Suppressor macrophage treated with lipopolysaccharide for 1 hour (primary cell): ENCODE measurements at places on chromosomes 16 and 17.

DNA sequence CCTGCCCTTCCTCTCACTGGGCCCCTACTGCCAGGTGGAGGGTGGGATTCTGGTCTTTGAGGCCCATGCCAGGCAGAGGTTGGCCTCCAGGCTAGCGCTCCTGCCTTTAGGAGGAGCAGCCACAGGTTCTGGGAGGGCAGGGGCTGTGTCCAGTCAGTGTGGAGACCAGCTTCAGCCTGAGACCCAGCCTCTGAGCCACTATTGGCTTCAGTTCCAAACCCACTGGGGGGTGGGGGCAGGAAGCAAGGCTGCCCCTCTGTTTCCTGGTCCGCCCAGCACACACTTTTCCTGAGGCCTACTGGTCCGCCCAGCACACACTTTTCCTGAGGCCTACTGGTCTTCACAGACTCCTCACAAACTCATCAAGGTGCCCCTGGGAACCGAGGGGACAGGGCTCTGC lies 16.4 kb downstream of the SLC5A10 start:
- no peak for DNase-seq

DNA sequence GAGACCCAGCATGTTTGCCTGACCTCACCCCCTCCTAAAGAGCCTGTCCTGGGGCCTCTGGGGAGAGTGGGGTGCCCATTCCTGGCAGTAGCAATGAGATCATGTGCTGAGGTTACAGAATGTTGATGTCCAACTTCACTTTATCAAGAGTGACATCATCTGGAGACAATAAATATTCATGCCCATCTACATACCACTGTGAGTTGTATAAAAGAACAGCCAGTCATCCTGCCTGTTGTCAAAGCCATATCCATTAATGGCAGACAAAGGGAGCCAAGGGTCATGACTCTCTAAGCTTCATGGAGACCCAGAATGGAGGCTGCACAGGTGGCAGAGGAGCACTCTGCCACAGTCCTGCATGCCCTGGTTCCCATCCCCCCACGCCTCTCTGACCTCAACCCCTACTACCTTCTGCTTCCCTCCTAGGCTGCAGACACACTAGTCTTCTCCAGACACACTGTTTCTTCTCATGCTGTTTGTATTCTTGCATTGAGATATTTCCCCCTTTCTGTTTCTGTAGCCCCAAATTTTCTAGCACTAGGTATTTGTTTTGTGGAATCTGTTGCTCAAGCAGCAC lies 27.1 kb downstream of the SHISA6 start:
- no peak for DNase-seq

DNA sequence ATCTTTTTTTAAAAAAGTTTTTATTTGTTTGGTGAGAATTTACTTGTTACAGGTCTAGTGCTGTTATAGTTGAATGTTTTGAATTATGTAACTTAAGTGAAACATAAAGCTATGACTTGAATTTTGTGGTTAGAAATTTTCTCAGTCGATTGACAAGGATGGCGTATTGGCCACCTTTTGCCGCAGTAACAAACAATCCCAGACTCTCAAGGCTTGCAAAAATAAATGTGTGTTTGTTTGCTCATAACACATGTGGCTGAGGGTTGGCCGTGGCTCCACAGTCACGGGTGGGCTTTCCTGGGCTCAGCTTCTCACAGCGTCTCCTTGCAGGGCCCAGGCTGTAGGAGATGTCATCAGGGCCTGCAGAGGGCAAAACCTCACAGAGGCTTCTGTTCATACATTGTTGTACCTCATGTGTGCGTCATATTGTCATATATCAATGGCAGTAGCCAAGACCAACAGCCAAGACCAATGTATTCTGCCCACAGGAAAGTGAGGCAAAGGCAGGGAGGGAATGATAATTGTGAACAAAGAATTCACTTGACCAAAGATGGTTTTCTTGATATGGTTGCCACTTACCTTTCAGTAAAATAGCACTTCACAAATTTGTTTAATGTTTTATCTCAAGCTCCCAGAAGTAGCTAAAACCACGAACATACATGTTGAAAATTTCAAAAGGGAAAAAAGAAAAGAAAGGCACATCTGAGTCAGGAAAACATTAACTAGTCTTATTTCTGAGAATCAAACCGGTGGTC lies 93.5 kb downstream of the WWOX start:
- DNase-seq, result no peak

DNA sequence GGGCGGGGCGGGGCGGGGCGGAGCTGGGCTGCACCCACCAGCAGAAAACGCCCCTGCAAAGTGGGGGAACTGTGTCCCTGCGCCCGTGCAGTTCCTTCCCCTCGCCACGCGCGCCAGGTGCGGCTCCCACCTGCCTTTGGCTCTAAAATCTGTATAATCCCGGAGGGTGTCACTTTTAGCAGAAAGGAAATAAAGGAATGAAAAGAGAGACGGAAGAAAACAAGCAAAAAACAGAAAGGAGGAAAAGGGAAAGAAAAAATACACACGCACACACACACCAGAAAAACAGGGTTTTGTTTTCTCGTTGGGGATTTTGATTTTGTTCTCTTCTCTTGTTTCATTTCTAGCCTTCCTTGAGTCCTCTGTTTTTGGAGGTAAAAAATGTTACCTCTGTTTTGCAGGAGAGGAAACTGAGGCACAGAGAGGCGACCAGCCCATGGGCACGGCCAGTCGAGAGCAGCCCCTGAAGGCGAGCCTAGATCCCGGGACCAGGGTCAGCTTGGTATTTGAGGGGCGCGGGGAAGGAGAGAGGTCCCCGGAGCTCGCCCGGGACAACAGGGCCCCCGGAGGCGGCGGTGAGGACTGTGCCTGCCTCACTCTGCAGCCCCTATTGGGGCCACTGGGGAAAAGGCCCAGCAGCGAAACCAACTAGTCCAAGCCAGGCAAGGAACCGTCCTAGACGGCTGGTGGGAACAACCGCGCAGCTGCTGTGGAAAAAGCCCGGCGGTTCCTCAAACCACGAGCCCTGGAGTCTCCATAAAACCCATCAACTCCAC lies 594 bp upstream of the CARHSP1 start:
- peak; percentile 25 for DNase-seq

GRCh38 chr16:65384441-65384840 lies 262.6 kb upstream of the CDH11 start:
- DNase-seq, result no peak

GRCh38 chr17:82876602-82877379 lies 37.0 kb upstream of the ZNF750 start:
- peak; percentile 56 for DNase-seq

DNA sequence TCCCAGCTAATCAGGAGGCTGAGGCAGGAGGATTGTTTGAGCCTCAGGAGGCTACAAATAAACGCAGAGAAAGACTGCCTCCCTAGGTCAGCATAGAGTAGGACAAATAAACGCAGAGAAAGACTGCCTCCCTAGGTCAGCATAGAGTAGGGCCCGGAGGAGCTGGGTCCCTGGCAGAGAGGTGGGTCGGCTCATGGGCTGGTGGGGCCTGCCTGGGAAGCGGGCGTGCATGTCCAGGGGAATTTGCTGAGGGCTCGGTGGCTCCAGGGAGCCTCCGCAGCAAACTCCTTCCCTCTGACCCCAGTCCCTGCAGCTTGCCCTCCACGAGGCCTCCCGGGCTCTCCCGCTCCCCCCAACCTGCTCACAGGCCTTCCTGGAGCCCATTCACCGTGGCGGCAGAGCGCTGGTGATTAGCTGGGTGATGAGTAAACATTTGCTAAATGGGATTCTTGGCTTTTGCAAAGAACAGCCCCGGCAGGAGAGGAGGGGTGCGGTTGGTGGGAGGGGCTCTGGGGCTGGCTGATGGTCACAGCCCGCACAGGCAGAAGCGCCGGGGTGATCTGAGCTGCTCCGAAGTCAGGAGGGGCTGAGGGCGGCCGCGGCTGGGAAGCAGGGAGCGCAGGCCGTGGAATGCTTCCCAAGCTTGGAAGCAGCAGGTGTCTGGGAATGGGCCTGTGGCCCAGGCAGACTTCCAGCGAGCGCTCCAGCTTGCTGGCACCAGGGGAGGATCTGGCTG lies 93.1 kb downstream of the RTN4RL1 start:
- no peak for DNase-seq

GRCh38 chr16:24424364-24424763 lies 115.0 kb upstream of the RBBP6 start:
- no peak for DNase-seq

DNA sequence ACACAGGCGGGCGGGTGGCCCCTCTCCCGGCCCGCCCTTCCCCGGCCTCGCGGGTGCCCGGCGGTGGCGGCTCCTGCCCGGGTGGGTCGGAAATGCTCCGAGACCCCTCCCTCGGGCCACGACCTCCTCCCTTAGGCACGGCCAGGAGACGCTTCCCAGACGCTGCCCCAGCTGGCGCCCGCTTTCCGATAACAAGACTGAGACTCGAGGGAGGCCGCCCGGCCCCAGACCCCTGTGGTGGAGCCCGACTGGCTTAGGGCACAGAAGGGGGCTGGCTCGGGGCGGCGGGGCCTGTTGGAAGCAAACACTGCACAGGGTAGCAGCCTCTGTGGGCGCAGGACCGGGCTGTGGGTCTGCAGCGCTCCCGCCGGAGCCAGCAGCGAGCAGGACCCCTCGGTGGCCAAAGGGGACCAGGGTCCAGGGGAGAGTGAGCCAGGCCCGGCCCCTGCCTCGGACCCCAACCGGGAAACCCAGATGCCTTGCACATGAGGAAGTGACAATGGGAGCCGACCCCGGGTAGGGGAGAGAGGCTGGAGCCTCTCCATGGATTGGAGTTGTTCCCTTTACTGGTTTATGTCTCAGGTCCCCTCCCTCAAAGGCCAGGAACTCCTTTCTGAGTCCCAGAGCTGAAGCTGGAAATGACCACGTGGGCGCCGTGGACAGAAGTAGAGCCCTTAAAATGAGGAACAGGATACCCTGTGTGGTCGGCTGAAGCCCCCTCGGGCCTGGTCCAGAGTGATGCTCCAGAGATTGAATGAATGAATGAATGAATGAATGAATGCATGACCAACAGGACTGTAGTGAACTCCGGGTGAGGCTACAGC lies 19.8 kb upstream of the ADCY7 start:
- DNase-seq, result peak; percentile 42

DNA sequence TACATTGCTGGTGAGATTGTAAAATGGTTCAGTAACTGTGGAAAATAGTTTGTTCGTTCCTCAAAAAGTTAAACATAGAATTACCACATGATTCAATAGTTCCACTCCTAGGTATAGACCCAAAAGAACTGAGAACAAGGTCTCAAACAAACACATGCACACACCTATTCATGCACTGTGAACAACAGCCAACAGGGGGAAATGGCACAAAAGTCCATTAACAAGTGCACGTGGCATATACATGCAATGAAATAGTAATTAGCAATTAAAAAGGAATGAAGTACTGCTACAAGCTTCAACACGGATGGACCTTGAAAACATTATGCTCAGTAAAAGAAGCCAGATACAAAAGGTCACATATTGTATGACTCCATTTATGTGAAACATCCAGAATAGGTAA lies 23.8 kb downstream of the SDK2 start:
- DNase-seq, result no peak

GRCh38 chr16:11107780-11108465 lies 148.1 kb downstream of the SOCS1 start:
- DNase-seq, result no peak

DNA sequence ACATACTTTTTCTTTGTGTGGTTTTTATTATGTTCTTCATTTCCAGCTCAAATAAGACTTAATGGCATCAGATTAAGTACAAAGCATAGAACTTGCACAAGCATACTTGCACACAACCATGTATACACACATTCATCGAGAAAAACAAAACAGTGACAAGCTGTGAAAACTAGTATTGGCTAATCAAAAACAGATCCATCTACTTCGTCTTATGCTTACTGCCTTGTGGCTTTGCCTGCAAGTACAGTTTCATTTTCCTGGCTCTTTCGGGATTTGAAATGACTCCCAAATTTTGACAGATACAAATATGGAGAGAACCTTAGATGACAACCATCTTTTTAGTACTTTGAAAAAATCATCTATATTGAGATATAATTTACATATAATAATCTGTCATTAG lies 338.3 kb downstream of the BCAS3 start:
- no peak for DNase-seq

DNA sequence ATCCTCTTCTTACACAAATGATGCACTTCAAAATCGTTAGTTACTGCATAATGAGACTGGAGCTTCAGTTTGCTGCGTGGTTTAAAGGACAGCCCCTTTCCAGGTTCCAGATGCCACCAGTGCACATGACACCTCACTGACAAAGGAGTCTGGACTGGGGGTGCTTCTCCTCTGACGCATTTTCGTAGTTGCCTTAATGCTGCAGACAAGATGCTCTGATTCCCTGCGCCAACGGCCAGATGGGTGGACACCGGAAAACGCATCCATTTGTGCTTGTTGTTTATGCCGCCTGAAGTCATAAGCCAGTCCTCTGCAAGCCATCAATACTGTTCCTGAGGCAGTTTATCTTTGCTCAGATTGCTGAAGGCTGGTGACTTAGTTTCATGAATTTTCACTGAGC lies 16.0 kb downstream of the FBXO31 start:
- no peak for DNase-seq

DNA sequence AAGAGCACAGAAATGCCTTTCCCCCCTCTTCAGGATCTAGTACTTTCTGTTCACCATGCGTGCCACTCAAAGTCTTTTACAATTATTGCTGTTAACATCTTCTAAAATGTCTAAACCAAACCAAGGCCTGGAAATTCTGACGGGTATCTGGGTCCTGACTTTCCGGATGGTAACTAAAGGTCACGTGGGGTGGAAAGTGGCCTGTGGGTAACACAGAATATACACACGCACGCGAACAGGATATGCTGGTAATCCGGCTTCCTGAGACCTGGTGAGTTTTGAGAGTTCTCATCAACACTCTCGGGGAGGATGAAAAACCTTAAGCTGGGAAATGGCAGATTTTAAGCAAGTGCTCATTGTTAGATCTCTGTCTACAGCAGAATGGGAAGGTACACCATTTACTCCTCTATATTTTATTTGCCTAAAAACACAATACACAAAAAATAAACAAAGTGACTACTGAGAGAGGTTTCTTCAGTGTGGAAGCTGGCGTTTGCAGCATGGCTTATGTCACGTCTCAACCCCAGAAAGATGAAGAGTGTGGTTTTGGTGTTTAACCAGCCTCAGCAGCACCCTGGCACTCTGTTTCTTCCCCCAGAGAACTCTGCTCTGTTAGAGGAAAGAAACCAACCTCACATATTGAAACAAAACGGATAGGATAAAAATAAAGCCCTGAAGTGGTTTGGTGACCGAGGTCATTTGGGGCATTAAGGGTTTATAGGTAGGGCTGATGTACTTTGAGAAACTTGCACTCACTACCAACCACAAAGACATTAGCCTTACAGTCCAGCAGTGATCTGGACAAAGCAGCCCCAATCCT lies 37.3 kb downstream of the SMG6 start:
- DNase-seq, result peak; percentile 49

DNA sequence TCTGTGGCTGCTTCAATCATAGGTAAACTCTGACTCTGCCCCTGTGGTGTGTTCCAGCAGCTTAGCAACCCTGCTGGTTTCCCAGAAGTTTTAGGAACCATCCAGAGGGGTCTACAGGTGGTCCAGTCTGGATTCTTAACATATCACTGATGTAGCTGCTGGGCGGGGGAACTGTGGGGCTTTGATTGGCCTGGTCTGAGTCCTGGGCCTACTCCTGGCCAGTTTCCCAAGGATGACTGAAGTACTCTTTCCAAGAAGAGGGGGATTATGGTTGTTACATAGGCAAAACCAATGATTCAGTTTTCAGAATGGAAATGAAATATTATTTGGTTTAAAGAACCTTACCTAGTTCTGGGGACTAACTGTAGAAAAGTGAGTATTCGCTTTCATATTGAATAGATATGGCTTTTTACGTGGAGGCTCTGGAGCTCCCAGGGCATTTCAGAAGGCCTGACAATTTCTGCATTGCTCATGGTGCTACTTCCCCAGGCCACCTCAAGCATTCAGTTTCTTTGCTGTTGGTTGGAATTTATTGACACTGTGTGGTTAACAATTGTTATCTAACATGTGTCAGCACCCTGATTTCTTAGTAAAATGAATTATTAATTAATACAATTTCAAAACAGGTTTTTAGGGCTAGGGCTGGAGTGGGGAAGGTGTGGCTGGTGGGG lies 38.4 kb downstream of the EPN2 start:
- DNase-seq, result no peak
